ENCODE measurements at places on chromosomes 13 and 19.

- peak; percentile 74 for DNase-seq
Measured at GRCh38 chr13:34863360-34864135, 78.5 kb upstream of the NBEA start.

- DNase-seq: no peak
Measured at GRCh38 chr19:604355-604754, 14.7 kb downstream of the HCN2 start.

GRCh38 chr19:6233056-6233826, 46.5 kb downstream of the MLLT1 start:
- peak; percentile 27 for DNase-seq

GRCh38 chr13:87680298-87680697, 9.1 kb downstream of the SLITRK5 start:
- DNase-seq: peak; percentile 15

- DNase-seq: no peak
Measured at GRCh38 chr19:53904909-53905308, 4.2 kb upstream of the CACNG7 start.

Data from fibroblast of lung (primary cell).